ENCODE measurements at places on chromosomes 6 and 20. TPM values are rescaled to one million over a fixed set of nuclear protein-coding genes. Genes with fewer than 3 reads are reported as not detected.
A peak's percentile ranks its signal among the peaks of the same experiment; 100 is the strongest.

The PSORS1C1 gene
- not detected for total RNA-seq

The IRAK1BP1 gene
- 1.0 TPM for total RNA-seq

The CDH22 gene
- not detected for total RNA-seq

The GINS1 gene
- 0.30 TPM for total RNA-seq

DNA sequence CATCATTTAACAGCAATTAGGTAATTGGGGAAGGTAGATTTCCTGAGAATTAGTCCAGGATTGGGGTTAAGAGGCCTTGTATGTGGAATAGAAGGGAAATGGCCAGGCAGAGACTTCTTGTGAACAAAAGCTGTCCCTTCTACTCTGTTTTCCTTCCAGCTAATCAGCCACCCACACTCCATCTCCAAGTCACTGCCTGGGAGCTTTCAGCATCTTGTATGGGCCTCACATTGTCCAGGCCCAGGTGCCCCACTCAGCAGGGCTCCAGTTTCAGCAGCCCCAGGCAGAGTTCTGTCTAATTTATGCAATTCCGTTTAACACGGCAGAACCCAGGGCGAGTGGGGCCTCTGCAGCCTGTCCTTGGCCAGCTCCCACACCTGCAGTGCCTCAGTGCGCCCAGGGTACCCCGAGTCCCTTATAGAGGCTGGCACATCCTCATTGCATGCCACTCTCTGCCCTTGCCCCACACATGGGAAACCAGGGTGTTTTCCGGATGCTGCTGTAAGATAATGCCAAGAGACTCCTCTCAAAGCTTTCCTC is 113.0 kb downstream of the EDN3 start:
- DNase-seq, result no peak

- no peak for DNase-seq
Observed at GRCh38 chr6:169240125-169240524, 13.5 kb downstream of the THBS2 start.

GRCh38 chr6:108902382-108902792 is 54.2 kb downstream of the ARMC2 start:
- DNase-seq, result peak; percentile 20

- DNase-seq, result no peak
Observed at GRCh38 chr20:34979366-34980153, 23.9 kb downstream of the MYH7B start.

- no peak for DNase-seq
Observed at GRCh38 chr6:84082689-84083265, 49.2 kb downstream of the MRAP2 start.

DNA sequence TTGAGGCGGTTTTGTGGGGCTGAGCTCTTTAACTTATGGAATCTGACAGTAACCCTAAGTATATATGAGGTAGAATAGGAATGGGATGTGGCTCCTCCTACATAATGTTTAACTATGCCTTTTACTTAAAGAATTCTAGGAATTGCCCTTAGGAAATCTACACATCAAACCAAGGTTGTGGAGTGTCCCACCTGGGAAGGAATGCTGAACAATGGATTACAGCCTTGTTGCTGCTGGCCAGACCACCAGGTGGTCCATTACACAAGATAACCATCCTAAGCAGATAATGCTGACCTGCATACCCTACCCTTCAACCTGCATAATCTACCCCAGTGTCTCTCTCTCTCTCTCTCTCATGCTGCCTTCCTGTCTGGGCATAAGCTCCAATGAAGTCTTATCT is 35.0 kb upstream of the SLC22A16 start:
- no peak for DNase-seq

DNA sequence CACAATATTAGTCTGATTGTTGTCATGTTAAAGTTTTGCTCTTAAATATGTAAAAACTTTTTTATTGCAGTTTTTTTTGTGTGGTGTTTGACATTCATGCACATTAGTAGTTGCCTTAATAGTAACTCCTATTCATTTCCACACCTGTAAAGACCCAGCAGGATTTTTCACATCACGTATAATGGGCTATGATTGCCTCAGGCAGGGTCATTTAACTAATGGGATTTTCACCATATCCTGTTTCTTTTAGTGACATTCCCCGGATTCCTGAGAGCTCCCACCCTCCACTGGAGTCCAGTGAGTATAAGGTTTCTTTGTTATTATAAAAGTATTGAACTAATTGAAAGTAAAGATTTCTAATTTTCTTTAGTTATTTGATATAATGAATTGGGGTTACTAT is 359.2 kb downstream of the RIMS1 start:
- DNase-seq, result no peak

DNA sequence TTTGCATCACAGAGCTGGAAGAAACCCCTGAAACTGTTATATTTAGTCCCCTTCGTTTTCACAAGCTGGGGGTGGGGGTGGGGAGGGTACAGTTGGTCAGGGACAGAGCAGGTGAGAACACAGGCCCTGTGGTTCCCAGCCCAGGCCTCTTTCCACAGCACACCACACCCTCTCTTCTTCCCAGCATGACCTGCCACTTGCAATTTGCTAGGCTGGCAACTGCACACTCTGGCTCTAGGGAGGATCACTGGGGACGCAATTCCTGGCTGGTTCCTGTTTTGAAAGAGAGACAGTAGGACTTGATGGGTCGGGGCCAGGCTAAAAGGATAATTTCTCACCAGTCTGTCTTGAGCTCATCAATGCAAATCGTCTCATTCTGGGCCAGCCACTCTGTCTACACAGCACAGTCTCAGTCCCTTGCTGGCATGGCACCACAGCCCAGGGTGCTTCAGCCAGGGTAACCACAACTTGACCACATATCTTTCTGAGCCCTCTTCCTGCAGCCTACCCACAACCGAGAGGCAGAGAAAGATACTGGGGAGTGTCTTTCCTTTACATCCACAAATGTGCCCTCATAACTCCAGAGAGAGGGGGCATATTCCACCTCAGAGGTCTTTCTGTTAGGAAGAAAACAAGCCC is 41.7 kb upstream of the EMILIN3 start:
- peak; percentile 7 for DNase-seq

- DNase-seq, result no peak
Observed at GRCh38 chr6:122709922-122710512, 69.5 kb upstream of the FABP7 start.

DNA sequence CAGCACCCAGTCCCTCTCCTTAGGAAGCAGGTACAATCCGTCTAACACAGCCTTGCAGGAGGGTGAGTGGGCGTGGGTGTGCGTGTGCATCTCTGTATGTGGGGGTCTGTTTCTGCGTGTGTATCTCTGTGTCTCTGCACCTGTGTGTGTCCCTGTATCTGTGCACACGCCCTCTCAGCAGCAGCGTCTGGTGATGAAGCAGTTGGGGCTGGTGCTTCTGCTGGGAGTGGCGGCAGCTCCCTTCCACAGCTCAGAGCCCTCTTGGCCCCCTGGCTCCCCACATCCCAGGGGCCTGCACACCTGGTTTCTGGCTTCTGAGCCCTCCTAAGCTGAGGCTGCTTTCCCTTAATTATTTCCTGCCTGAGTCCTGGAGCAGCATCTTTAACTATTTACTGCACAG is 49.5 kb upstream of the CCDC167 start:
- no peak for DNase-seq

DNA sequence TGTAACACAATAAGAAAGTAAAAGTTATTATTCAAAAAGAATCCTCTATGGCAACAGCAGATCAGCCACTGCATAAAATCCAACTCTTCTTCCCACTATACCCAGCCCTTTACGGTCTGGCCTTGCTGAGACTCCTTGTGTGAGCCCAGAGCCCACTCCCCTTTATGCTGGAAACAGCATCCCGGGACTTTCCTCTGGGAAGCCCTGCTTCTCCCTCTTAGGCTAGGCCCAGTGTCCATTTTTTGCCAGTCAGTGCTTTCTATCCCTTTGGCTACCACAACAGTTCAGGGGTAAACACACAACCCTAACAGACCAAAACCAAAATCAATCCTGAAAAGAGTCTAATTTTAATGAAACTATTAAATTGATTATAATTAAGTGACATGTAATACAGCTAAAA is 20.6 kb downstream of the FKBP5 start:
- no peak for DNase-seq
